ENCODE measurements at places on chromosomes 12 and 14.

- DNase-seq: peak; percentile 80
Measured at GRCh38 chr12:57280211-57281062, 29.4 kb upstream of the STAC3 start.

DNA sequence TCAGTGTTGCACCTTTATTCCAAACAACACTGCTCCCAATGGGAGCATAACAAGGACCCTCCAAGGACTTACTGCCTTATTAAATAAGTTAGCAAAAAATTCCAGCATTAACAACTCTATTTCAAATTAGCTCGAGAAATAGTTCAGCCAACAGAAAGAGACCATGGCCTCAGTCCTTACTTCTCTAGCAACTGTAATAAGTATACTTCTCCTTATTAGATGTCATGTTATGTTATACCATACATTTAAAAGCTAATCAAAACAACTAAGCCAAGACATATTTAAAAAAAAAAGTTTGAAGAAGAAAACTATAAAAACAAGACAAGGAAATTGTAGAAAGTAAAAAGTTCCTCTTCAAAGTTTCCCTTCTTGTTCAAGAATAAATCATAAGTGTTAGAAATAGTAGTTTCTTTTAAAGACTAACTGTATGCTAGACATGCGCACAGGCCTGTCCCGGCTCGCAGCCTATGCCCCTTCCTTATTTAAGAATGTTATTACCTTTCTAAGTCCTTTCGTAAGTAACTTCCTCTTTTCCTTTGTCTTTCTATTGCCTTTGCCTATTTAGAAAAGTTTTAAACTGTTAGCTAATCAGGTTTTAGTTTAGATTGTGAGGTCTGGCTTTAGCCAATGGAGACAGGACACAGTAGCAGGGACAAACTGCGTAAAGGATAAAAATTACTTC lies 68.6 kb downstream of the RESF1 start:
- no peak for DNase-seq

DNA sequence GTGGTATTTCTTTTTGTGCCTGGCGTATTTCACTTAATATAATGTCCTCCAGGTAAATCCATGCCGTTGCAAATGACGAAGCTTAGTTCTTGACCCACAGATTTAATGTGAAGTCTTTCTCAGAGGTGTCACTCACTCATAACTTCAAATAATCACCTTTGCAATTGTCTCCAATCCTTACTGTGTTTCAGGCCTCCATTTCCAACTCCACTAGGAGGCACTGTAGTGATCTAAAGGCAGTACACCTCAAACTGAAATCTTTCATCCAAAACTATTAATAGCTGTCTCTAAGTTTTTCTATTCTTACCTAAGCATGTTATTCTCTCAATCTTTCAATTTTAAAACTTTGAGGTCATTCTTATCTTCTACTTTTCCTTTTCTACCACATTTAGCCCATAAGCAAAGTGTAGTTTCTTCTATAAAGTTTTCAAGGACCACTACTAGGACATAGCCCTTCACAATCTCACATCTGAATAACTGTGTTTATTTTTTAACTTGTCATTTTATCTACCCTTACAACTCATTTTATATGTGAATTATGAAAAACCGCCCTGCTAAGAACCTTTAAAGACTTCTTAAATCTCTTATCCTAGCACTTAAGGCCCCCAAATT lies 25.5 kb upstream of the FBXO34 start:
- peak; percentile 25 for DNase-seq

DNA sequence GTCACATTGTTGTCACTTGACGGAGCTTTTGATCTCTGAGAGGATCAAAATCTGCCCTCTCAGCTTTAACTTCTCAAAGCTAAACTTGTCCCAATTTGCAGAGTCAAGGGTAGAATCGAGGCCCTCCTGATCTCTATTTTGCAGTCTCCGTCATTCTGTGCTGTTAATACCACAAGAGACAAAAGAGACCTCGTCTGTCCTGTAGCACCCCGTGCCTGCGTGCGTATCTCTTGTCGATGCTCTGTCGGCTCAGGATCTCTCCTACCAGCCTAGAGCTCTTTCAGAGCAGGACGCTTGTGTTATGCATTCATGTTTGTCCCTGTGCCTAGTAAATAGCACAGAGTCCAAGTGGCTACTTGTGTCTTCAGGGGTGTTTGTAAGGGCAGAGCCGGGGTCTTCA lies 5.1 kb downstream of the EVL start:
- no peak for DNase-seq

DNA sequence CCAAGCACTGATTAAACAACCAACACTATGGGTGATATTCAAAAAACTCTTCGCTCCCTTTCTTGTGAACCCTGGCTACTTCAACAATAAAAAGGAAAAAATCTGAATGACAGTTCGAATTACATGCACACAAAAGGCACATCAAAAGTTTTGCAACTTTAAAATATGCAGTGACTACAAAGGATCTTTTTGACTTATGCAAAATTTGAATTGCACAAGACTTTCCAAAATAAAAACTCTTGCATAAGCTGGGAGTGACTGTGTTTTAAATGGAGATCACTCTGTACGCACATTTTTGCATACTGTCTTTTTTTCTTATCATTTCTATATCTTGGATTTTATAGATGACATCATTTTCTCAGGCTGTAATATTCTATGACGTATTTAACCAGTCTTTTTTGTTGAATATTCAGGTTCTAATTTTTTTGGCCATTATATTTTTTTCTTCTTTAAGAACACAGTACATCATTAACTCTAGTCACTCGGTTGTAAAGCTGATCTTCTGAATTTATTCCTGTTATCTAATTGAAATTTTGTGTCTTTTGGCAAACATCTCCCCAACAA lies 667.6 kb upstream of the TBX3 start:
- DNase-seq: peak; percentile 42

All from AG20443 (cell line).